ENCODE measurements at places on chromosomes 11 and 22.

DNA sequence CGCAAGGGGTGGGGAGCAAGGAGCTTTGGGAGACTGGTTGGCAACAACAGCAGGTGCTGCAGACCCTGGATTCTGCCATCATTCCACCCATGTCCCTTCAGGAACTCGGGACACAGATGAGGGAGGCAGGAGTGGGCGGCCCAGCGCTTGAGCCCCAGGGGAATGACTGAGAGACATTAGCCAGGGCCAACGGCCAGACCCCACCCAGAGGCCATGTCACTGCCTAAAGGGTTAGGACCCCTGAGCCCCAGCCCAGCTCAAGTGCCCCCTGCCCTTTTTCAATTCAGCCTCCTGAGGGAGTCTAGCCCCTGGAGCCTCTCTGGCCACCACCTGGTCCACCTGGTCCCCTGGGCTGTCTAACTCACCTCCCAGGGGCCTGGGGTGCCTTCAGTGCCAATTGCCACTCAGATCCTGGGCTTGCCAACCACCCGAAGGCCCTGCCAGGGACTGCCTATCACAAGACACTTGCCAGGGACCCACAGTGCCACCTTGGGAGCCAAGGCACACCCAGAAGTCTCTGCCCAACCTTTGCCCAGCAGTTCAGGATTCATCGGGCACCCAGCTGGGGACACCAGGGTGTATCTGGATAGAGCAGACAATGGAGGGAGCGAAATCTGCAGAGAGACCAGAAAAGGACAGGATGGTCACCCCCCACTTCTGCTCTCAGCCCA is 16.6 kb downstream of the MFNG start:
- DNase-seq, result no peak

DNA sequence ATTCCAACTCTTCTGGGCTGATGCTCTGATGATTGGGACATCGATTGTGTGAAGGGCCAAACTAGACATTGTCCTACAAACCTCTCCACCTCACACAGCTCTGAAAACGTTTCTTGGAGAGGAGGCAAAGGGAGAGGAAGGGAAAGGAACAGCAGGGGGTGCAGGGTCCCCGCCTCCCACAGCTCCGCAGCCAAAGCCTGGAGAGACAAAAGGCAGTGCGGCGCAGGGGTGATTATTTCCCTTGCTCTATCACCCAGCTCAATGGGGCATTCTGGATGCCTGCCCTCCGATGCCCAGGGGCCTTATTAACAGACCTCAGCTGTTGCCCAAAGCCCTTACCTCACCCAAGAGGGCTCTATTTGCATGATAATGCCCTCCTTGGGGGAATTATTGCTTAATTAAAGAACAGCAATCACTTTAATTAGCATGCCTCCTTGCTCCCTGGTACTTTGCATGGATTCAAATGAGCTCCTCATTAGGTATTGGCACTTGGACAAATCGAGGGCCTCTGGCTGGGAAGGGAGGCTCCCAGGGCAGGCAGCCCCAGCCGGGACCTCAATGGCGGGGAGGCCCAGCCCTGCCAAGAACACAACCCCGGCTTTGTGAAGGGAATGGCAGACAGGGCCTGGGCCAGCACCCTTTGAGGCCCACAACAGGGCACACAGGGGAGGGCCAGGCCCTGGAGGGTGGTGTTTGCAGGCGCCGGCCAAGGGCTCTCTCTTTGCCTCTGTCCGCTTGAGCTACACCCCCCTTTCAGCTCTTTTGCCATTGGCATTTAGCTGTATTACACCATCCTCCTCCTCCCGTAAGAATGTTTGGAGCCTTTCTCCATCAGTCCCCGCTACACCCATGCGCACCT is 19.8 kb upstream of the CDON start:
- DNase-seq, result no peak

DNA sequence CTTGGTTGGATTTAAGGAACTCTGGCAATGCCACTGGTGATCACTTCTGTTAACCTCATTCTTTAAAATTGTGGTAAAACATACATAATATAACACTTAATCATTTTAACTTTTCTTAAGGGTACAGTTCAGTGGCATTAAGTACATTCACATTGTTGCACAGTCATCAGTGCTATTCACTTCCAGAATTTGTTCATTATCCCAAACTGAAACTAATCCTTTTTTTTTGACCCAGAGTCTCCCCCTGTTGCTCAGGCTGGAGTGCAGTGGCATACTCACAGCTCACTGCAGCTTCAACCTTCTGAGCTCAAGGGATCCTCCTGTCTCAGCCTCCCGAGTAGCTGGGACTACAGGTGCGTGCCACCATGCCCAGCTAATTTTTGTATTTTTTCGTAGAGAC is 10.6 kb downstream of the ELF5 start:
- peak; percentile 6 for DNase-seq

GRCh38 chr11:120331301-120331996 is 4.8 kb upstream of the ARHGEF12 start:
- DNase-seq, result peak; percentile 91

DNA sequence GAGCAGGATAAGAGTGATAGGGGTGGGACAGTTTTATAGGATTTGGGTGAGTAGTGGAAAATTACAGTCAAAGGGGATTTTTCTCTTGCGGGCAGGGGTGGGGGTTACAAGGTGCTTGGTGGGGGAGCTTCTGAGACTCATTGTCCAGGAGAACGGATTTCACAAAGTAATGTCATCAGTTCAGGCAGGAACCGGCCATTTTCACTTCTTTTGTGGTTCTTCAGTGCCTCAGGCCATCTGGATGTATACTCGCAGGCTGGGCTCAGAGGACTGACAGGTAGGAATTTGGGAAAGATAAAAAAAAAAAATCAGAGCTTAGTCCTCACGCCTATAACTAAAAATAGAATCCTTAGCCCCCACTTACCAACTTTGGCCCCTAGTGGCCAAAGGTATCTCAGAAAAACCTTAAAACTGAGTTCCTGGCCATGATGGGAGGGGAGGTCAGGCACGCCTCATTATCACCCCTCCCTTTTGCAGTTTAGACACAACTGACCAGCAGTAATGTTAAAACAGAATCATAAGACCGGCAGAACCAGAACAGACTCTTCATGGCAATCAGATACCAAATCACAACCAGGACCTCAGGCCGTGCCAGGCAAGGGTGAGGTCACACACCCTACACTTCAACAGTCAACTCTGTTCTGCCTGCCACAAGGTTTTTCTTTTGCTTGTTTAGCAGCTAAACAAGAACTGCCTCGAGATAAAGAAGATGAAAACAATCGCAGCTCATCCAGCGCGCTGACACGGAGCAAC is 8.9 kb upstream of the APOBEC3G start:
- no peak for DNase-seq

DNA sequence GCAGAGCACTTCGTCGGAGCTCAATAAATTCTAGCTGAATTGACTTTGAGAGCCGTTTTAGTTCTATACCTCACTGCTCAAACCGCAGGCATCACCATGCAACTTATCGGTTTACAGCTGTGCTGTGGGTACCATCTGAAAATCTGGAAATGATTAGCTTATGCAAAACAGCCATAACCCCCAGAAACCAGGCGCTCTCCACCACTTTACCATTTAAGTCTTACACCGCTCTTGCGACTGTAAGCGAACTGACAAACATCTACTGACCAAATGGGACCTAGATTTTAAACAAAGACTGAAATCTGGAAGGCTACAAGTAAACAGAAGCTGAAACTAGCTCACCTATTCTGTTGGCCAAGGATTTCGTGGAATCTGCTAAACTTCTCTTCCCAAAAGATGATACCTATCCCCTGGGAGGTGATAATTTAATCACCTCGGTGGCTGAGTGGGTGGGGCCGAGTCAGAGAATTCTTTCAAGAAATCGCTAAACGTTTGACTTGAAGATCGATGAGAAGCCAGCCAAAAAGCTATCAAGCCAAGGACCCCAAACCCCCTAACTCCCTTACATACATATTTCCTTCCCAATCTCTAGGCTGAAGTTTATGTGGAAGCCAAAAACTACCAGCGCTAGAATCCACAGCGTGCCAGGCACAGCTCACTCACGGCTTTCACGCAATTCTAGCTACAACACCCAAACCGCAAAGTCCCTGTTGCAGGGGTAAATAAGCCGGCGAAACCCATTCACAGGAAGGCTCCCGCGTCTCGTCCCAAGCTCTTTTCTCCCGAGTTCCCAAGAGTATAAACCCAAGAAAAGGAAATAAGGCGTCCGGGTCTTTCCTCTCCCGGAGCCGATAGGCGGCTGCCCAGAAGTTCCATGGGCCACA is 644 bp downstream of the SPTY2D1 start:
- peak; percentile 48 for DNase-seq

DNA sequence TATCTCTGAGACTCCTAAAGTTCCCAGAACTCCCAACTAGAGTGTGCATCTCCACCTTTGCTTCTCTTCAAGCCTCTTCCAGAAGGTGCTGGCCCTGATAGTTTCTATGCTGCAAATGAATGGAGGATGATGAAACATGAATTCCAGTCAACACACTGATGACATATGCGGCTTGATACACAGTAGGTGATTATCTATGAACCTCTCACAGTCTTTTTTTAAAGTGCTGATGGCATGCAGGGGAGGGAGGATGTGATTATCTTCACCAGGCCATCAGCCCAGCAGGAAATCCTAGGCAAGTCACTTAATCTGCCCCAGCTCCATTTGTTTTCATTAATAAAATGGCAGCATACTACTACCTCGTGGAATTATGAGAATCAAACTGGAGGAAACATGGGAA is 548.5 kb downstream of the SOX6 start:
- DNase-seq, result no peak

DNA sequence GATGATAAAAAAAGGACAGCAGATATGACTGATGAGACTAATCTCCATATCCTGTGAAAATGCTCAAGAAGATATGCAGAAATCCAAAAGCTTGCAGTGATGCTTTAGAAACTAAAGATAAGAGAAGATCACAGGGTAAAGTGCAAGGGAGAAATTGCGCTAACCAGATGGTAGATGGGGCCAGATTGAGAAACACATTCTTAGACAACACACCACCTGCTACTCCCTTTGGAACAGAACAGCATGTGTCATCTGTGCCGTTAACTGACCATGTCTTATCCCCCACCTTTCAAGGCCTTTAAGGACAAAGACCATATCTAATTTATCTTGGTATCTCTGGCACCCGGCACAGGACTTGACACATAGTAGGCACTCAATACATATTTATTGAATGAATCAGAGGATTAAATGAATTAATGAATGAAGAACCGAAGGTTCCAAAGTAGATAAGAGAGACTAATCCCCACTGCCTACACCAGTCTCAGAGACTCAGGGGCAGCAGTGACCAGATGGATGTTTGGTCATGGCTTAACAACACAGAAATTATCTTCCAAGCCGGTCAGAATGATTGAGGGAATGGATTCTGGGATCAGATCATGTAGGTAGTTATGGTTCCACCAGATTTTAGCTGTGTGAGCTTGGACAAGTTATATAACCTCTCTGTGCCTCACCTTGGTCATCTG is 12.3 kb upstream of the P2RY2 start:
- no peak for DNase-seq

GRCh38 chr11:73236854-73237253 is 18.8 kb downstream of the P2RY2 start:
- peak; percentile 18 for DNase-seq

DNA sequence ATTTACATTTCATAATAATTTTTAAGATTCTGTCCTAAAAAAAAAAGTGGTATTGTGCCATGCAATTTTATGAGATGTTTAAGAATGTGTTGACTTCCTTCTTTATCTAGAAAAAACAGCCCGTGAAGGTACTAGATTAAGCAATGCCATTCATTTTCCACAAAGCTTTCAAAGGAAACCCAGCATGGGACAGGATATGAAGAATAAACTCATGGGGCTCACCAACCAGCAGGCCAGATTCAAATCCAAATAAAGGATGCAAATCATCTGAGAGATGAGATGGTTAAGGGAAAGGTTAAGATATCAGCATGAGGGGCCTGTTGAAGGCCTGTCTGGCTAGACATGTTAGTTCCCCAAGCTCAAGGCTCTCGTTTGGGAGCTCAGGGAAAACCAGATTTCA is 199.1 kb downstream of the SWAP70 start:
- DNase-seq, result no peak

DNA sequence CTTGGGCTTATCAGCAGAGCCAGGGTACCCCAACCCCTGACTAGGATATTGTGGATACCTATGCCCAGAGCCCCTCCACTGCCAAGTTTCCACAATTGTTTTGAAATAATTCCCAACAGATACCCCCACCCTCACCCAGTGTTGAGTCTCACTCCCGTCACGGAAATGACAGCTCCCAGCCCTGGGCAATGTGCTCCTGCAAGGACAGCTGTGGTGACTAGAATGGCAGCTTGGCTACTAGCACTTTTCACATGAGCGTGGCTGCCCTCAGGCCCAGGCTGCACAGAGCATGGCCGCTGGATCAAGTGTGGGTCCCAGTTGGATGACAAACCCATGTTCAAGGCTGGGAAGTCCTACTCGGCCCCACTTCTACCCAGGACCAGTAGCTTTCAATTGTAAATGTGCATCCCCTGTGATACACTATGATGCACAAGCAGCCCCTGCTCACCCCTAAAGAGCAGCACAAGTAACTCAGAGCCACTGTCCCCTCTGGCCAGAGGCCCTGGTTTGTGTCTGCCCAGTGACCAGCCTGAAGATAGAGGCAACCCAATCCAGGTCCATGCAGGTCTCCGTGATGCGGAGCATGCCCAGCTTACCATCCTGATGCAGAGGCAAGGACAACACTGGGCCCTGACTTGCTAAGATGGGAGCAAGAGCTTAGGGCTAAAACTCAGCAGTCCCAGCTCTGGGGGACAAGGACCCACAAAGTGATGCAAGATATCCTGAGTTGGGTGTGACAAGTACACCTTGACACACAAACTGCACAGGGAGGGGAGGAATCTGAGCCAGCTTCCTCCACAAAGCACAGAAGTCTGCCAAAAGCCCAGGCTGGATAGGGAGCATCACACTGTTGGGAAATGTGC is 13.2 kb downstream of the KCNQ1OT1 start:
- DNase-seq, result no peak

- peak; percentile 67 for DNase-seq
Observed at GRCh38 chr22:23281406-23282088, 101.2 kb downstream of the BCR start.

DNA sequence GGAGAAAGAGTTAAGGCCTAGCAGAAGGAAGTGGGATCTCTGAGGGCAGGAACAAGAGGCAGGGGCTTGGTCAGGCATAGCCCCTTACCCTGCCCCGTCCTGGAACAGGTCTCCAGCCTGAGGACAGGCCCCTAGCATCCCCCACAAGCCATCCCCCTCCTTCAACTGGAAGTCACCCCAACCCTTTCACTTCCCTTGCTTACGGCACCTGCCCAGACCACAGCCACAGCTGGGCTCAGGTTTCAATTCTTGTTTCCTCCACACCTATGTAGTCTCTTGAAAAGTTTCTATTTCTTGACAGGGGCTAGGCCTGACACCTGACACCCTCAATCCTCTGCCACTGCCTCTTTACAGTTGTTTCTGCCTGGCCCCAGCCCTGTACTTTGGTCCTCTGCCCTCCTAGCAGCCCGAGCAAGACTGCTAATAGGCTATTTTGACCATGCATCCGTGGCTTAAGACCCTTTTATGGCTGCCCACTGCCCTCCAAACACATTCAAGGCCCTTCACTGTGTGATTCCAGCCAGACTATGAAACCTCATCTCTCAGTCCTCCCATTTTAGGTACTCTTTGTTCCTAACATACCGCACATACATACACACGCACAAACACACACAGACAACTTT is 10.9 kb upstream of the FCHSD2 start:
- DNase-seq, result no peak

- no peak for DNase-seq
Observed at GRCh38 chr11:94546162-94546470, 2.4 kb downstream of the FUT4 start.

- DNase-seq, result no peak
Observed at GRCh38 chr11:69215216-69215615, 59.5 kb downstream of the SMIM38 start.

- DNase-seq, result no peak
Observed at GRCh38 chr11:111540937-111541253, 375 bp downstream of the LAYN start.
